NB4 (cell line): ENCODE measurements at places on chromosomes 2 and 18.

GRCh38 chr2:145687442-145688134 is 1167.7 kb upstream of the ZEB2 start:
- DNase-seq, result peak; percentile 15

DNA sequence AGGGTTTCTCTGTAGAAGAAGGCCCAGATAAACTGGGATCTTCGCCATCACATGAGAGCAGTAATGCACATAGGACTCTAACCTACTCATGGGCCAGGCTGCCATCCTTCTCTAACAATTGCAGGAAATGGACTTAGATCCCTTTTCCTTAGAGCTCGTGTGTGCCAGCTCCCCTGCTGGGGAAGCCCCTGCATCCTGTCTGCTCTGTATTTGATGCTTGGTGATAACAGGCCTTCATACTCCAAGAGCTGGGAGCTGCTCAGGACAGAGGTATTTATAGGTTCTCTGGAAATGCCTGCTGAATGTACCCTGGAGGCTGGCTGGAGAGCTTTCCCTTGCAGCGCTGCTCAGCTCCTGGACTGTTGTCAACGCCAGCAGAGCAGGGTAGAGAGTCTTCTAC is 249.6 kb downstream of the MTX2 start:
- DNase-seq, result no peak

GRCh38 chr2:61470122-61470951 is 550 bp downstream of the USP34 start:
- DNase-seq, result peak; percentile 89

- DNase-seq, result no peak
Measured at GRCh38 chr2:111058264-111058663, 62.5 kb upstream of the BCL2L11 start.

- DNase-seq, result peak; percentile 29
Measured at GRCh38 chr2:60355849-60356261, 197.6 kb downstream of the BCL11A start.

- DNase-seq, result no peak
Measured at GRCh38 chr2:70551167-70551566, 2.5 kb downstream of the TGFA start.

DNA sequence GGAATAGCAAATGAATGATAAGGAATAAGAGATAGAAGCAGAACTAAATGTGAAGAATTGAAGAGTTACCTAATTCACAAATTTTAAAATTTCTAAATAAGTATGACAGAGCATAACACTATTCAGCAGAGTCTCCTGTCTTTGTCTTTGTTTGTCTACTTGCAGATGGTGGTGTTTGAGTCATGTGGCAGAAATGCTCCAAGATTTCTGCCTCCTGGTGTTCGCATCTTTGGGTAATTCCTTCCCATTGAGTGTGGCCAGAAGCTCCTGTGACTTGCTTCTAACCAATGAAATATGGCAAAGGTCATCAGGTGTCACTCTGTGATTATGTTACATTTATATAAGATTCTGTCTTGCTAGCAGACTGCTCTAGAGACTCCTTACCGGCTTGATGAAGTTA is 45.6 kb upstream of the GALNT3 start:
- DNase-seq, result no peak

DNA sequence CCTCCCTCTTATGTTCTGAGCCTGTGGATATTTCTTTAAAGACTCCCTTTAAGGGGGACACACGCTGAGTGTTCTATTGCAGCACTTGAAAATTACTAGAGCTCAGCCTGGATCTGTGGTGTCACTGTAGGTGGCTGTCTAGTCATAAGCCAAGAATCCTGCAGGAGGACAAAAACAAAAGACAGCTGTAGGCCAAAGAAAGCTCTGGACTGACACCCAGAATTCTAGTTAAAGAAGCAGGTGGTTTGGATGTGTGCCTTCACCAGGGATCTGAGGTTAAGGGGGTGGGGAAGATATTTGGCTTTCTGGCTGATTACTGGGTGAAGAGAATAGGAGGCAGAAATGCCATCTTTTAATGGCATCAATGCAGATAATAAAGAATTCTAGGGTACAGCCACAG is 842.5 kb upstream of the NXPH2 start:
- DNase-seq, result no peak

GRCh38 chr2:11753886-11754699 is 7.7 kb downstream of the LPIN1 start:
- DNase-seq, result peak; percentile 69

DNA sequence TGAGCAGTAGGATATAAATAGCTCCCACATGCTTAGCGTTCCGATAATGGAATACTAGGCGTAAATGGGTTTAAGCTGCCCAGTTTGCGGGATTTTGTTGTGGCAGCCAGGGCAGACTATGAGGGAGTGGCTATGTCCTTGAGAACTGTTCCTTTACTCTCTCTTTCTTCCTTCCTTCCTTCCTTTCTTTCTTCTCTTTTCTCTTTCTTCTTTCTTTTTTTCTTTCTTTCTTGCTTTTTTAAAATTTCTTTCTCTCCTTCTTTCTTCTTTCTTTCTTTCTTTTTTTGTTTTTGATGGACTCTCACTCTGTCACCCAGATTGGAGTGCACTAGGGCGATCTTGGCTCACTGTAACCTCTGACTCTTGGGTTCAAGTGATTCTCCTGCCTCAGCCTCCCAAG is 9.1 kb upstream of the PRELID3A start:
- DNase-seq, result no peak
